Transverse colon (tissue), 4 donors: ENCODE measurements at places on chromosomes 7 and 10. TPM values are rescaled to one million over a fixed set of nuclear protein-coding genes. Genes with fewer than 3 reads are reported as not detected.

The PTER gene
- 21.3 TPM for total RNA-seq

The KAZALD1 gene
- 3.8 TPM for total RNA-seq

The UNC5B gene
- 12.3 TPM for total RNA-seq

The ASB15 gene
- not detected for total RNA-seq

The ZNF488 gene
- total RNA-seq: 0.80 TPM

The SDK1 gene
- 8.6 TPM for total RNA-seq

DNA sequence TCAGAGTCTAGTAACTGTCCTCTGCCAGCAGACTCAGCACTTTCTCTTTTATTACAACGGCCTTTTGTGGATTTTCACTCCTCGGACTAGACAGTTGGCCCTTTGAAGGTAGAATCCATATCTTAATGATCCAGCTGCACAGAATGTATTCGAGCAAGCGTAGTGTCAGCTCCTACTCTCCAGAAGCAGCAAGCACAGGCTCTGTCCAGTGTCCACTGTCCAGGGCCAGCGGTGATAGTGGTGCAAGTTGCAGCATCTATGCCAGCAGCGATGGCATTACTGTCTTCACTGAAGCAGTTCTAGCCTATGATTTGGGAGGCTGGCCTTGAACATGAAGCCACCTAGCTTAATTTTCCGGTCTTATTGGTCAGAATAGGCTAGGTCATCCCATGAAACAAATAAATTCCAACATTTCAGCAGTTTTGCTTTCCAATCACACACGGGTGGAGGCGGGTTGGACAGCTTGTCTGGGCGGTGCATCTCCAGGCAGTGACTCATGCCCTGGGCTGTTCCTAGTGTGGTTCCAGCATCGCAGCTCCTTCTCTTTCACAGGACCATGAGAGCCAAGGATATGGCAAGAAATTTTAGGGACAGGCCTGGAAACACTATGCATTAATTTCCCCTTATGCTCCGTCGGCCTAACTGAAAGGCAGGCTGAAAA lies 108.6 kb upstream of the KCNMA1 start:
- no peak for DNase-seq

DNA sequence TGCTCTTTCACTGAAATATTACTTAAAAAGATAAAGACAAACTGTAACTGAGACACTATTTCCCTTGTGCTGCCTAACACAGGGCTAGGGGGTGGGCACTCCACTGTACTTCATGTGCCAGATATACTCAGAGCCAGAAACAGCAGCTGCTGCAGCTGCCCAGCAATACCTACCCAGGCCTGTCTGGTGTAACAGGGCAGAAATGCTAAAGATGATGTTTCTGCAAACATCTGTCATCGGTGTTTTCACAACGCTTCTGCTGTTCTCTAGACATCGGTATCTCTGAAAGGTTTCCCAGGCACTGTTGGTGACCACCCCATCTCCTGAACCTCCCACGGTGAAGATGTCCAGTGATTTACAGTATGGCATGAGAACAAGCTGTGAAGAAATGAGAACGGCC lies 42.7 kb downstream of the LAMB1 start:
- DNase-seq: no peak

DNA sequence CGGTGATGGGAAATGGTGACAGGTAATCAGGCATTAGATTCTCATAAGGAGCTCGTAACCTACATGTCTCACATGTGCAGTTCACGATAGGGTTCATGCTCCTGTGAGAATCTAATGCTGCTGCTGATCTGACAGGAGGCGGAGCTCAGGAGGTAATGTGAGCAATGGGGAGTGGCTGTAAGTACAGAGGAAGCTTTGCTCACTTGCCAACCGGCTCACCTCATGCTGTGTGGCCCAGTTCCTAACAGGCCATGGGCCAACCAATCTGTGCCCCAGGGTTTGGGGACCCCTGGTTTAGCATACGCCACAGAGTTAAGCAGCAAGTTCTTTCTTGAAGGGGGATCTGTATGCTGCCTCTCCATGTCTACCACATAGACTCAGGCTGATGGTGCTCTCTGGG lies 133.1 kb downstream of the IQUB start:
- DNase-seq: no peak

DNA sequence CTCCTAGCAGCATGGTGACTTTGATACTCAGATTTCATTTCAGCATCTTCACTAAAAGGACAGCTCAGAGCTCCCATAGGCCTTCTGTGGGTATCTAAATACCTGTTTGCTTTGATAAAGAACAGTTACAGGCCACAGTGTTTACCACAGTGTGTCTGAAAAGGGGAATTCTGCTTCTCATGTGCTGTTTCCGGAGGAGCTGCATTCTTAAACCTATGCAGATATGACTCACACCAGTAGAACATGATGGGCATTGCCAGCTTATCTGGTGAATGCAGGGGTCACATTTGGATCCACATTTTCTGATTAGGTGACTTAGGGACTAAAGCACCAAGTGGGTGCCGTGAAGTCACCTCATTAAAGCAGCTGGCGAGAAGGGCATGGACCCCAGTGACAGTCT lies 52.6 kb downstream of the TRRAP start:
- no peak for DNase-seq

- DNase-seq: no peak
Measured at GRCh38 chr10:76115131-76115470, 683.7 kb downstream of the LRMDA start.

- DNase-seq: no peak
Measured at GRCh38 chr10:125722811-125723210, 3.3 kb downstream of the EDRF1 start.
